ENCODE measurements at places on chromosomes 12 and 14.

DNA sequence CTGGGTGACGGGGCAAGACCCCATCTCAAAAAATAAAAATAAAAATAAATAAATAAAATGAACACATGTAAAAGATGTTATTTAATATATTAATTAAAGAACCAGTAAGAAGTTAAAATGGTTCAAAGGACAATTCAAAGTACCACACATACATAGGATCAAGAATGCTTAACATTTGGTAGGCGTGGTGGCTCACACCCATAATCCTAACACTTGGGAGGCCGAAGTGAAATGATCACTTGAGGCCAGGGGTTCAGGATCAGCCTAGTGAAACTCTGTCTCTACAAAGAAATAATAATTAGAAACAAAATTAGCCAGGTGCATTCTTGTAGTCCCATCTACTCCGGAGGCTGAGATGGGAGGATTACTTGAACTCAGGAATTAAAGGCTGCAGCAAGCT, 53.3 kb downstream of the SPATS2 start:
- DNase-seq: no peak

DNA sequence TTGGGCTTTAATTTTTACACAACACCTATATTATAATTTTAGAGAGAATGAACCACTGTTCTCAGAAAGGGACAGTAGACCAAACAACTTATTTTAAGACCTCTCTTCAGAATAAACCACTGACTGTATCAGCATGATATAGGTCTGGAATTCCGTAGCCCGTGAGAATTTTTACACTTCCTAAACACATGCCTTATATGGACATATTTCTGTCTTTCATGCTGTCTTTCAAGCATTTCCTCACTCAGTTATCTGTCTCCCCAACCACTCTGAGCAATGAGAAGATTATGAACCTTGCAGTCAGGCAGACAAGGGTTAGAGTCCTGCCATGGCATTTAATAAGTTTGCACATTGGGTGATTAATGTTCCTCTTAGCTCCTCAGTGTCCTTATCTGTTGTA, 17.4 kb upstream of the NEUROD4 start:
- no peak for DNase-seq

GRCh38 chr12:50102646-50103309, 1.0 kb upstream of the GPD1 start:
- no peak for DNase-seq

GRCh38 chr12:5742258-5742657, 202.8 kb downstream of the ANO2 start:
- DNase-seq: no peak
